ENCODE measurements at places on chromosomes 13 and 19. TPM values are rescaled to one million over a fixed set of nuclear protein-coding genes. Genes with fewer than 3 reads are reported as not detected.

PRSS57 gene
- 0.04 TPM for total RNA-seq

ZNF442 gene
- 4.7 TPM for total RNA-seq

ZNF439 gene
- 5.1 TPM for total RNA-seq

PTH2 gene
- not detected for total RNA-seq

UNC13A gene
- 0.09 TPM for total RNA-seq

RNF113B gene
- total RNA-seq: not detected

CEBPA gene
- total RNA-seq: 7.4 TPM

MCEMP1 gene
- not detected for total RNA-seq

PSG1 gene
- total RNA-seq: 0.80 TPM

GNG7 gene
- 0.58 TPM for total RNA-seq

WDR87 gene
- total RNA-seq: under 0.01 TPM

KRTDAP gene
- total RNA-seq: 0.18 TPM

ZNF525 gene
- total RNA-seq: 12.3 TPM

LRG1 gene
- 0.18 TPM for total RNA-seq

KHSRP gene
- total RNA-seq: 46.9 TPM

ATP4B gene
- total RNA-seq: not detected

WASF3 gene
- 6.2 TPM for total RNA-seq

PRKCG gene
- not detected for total RNA-seq

INSR gene
- 17.9 TPM for total RNA-seq

ZNF563 gene
- total RNA-seq: 4.1 TPM

KLK13 gene
- total RNA-seq: not detected

MIER2 gene
- total RNA-seq: 17.2 TPM

SYT3 gene
- 0.09 TPM for total RNA-seq

C19orf18 gene
- 0.89 TPM for total RNA-seq

AP1M2 gene
- 0.27 TPM for total RNA-seq

ONECUT3 gene
- total RNA-seq: not detected

CASP14 gene
- total RNA-seq: not detected

RNF17 gene
- not detected for total RNA-seq

NCR1 gene
- not detected for total RNA-seq

CEACAM20 gene
- not detected for total RNA-seq

ZNF724 gene
- total RNA-seq: 6.6 TPM

COG3 gene
- total RNA-seq: 27.4 TPM

FCGBP gene
- 2.8 TPM for total RNA-seq

PSPN gene
- 1.2 TPM for total RNA-seq

ADGRE3 gene
- 0.04 TPM for total RNA-seq

CNN1 gene
- total RNA-seq: 72.4 TPM

SLC10A2 gene
- not detected for total RNA-seq

SLC35E1 gene
- total RNA-seq: 16.1 TPM

KLK14 gene
- total RNA-seq: not detected

RHPN2 gene
- total RNA-seq: 1.3 TPM

RASIP1 gene
- total RNA-seq: 14.1 TPM

SIGLEC12 gene
- total RNA-seq: not detected

PCP2 gene
- not detected for total RNA-seq

ZNF497 gene
- total RNA-seq: 2.2 TPM

SLC25A41 gene
- total RNA-seq: 0.22 TPM

ZNF260 gene
- 15.9 TPM for total RNA-seq

SIGLEC5 gene
- total RNA-seq: 0.13 TPM

ZNF154 gene
- total RNA-seq: 7.6 TPM

OR7D2 gene
- total RNA-seq: under 0.01 TPM

EBI3 gene
- total RNA-seq: 0.53 TPM

CPB2 gene
- total RNA-seq: not detected

SCAF1 gene
- total RNA-seq: 6.8 TPM

C19orf73 gene
- total RNA-seq: 0.35 TPM

Measured in muscle of leg (tissue), 16 donors.